ENCODE measurements at places on chromosomes 12 and 14.

- DNase-seq, result no peak
Observed at GRCh38 chr14:79947440-79948054, 263.8 kb downstream of the DIO2 start.

- no peak for DNase-seq
Observed at GRCh38 chr14:105168979-105169507, 467 bp upstream of the JAG2 start.

- no peak for DNase-seq
Observed at GRCh38 chr12:94783343-94783742, 133.0 kb upstream of the TMCC3 start.

DNA sequence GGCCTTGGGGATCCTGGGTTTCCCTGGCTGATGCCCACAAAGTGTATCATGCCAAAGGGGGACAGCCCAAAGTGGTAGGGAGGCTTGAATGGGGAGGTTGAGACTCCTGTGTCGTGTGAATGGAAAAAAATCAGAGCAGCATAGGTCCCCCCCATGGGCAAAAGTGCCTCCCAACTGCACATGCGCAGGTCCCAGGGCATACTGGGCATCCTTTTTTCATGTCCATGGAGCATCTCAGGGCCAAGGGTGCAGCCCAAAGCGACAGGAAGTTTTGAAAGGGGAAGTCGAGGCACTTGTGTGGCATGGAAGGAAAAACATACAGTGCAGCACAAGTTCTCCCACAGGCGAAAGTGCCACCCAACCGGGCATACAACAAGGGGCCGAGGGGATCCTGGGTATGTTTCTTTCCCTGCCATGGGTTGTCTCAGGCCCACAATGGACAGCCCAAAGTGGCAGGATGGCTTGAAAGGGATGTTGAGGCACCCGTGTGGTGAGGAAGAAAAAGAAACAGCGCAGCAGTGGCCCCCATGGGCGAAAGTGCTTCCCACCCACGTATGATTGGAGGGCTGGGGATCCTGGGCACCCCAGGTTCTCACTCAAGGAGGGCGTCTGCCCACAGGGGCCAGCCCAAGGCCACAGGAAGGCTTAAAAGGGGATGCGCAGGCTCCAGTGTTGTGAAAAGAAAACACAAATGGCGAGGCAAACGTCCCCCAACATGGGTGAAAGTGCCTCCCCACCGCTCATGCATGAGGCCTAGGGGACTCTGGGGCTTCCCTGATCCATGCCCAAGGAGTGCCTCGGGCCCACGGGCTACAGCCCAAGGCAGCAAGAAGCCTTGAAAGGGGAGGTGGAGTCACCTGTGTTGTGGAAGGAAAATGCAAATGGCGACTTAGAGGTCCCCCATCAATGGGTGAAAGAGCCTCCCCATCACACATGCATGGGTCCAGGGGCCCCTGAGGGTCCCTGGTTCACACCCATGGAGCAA lies 573.7 kb downstream of the ALG10 start:
- DNase-seq, result no peak

DNA sequence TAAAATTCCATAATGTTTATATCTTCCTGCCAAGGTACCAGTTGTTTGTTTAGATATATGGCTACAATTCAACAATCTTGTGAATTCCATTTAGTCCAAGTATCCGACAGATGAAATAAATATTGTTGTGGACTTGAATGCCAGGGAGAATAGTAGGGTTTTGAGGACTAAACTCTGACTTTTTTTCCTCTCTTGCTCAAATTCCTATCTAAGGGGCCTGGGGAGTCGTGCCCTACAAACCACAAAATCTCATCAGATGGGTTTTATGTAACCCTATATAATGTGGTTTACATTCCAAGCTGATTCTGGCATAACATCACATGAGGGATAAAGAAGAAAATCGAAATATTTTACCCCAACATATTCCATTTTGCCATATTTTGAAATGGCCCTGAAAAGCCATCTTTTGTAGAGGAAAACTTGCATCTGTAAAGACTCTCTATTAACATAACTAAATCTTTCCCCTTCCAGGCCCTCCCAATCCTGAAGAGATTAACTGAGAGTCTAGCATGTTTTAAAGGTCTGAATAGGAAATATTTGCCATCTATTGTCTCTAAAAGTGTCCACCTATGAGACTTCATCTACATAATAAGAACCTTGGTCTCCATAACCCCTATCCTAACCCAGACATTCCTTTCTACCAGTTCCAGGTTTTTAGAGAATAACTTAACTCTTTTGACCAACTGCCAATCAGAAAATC lies 184.7 kb upstream of the KITLG start:
- no peak for DNase-seq

- no peak for DNase-seq
Observed at GRCh38 chr14:64865109-64865508, 14.6 kb downstream of the SPTB start.

- DNase-seq, result no peak
Observed at GRCh38 chr14:43877351-43877960, 629.6 kb downstream of the FSCB start.

DNA sequence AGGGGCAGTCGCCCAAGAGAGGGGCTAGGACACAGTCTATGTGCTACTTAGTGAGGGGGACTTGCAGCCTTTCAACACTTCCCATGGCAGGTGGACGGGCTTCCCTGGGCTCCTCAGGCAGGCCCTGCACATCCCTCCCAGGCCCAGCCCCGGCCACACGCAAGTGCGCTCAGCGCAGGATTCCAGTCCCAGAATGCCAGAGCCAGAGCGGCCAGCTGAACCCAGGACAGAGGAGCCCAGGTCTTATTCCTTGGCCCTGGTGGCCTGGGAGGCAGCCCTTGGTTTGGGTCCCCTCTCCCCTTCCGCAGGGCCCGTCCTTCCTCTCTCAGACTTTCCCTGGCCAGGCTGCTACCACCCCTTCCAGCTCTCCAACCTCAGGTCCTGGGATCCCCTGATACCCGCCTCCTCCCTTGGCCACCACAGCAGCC lies 12.0 kb downstream of the DLK1 start:
- no peak for DNase-seq

GRCh38 chr12:107366322-107366721 lies 273.0 kb upstream of the CRY1 start:
- DNase-seq, result no peak

- DNase-seq, result no peak
Observed at GRCh38 chr12:1510056-1510812, 84.1 kb downstream of the FBXL14 start.

DNA sequence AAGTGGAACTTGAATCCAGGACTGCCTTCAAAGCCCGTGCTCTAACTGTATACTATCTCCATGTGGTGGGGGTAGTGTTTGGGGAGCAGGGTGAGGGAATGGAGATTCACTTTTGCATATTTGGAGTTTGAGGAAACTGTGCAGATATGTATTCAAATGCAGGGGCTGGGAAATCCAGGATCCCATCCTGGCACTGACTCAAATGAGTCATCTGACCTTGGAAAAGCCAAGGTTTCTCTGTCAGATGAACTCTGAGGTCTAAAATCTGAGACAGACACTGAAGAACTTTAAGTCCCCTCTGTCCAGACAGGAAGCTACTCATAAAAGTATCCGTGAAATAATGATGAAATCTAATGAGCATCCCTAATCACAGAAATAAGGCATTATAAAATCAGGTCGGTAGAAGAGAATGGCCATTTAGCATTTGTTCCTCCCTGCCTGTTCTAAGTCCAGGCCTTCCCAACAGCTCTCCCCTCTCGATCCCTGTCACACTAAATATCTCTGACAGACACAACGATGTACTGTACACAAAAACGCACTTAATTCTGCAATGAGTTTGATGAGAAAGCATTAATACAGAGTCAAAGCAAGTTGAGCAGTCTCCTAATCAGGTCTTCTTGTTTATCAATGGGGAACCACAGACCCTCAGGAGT lies 14.4 kb downstream of the NIN start:
- DNase-seq, result no peak

- no peak for DNase-seq
Observed at GRCh38 chr14:104393898-104394381, 185.6 kb upstream of the C14orf180 start.

GRCh38 chr14:101226603-101227425 lies 323.3 kb upstream of the RTL1 start:
- DNase-seq, result no peak

GRCh38 chr12:75642226-75642625 lies 130.8 kb upstream of the KRR1 start:
- no peak for DNase-seq

GRCh38 chr14:51458563-51458955 lies 193.2 kb upstream of the FRMD6 start:
- peak; percentile 9 for DNase-seq

DNA sequence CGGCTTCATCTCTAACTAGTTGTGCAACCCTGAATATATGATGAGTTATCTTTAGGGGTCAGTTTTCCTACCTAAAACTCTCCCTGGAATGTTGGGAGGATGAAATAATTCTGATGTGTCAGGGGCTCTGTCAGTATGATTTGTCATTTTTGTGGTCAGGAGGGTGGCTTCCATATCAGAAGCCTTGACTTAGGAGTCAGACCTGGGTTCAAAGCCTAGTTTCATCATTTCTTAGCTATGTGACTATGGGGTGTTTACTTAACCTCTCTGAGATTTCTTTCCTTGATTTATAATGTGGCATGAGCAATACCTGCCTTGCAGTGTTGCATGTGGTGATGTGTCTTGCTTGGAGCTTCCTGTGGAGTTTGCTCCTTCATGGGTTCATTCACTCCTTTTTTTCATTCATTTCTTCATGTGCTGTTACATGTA lies 146.8 kb downstream of the CHST11 start:
- no peak for DNase-seq

- DNase-seq, result no peak
Observed at GRCh38 chr14:99287269-99287942, 15.4 kb upstream of the BCL11B start.

DNA sequence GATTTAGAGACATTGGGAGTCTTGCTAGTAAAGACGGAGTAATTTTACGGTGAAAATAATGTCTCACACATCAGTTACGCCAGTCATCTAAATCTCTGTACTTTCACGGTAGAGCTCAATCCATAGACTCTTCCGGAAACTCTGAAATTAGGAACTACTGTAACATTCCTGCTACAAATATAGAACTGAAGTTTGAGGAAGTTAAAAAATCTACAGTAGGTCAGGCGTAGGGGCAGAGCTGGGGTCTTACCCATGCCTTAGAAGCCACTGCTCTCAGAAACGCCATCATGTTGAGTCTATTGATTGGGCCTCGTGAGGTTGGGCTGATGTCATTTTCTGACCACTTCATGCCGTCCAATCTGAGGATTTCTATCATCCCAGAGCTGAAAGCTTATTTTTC lies 1029.8 kb upstream of the TMEM132C start:
- DNase-seq, result no peak

- no peak for DNase-seq
Observed at GRCh38 chr12:123997033-123997822, 24.2 kb downstream of the ZNF664 start.

DNA sequence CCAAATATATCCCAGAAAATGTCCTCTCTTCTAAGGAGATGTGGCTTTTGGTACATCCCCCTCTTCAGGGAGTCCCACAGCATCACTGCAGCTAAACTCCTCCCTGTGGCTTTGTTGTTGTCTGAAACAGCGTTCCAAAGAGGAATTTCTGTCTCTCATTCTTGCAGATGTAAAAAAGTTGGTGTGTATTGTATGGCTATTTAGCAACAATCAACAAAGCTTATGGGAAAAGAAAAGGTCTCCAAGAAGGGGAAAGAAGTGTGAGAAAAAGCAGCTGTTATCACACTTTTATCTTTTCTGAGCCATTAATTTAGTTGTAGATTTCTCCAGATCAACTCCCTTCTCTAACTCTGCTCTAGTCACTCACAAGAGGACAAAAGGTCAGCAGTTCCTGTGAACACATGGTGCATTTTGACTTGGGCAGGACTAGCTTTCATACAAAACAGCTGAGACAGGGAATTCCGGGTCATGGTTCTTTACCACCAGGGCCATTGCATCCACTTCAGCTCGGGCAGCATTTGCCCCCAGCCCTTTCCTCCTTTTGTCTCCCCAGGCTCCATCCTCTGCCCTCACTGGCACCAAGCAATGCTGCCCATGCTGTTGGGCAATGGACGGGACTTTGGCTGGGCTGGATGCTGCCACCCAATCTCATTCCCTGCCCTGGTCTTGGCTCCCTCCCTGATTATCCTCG lies 184.7 kb downstream of the TMX1 start:
- no peak for DNase-seq

DNA sequence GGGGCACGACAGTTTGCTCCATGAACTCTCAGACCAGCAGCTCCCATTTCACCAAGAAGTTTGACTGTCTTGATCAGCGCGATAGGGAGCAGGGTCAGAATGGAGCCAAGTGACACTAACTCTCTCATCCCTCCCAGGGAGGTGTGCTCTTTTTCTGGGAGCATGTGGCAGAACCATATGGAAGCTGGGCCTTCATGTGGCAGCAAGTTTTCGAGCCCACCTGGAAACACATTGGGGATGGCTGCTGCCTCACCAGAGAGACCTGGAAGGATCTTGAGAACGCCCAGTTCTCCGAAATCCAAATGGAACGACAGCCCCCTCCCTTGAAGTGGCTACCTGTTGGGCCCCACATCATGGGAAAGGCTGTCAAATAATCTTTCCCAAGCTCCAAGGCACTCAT lies 24.0 kb downstream of the ITGA7 start:
- no peak for DNase-seq

- DNase-seq, result no peak
Observed at GRCh38 chr14:86915406-86915805, 1077.6 kb downstream of the GALC start.

- DNase-seq, result no peak
Observed at GRCh38 chr12:13023811-13024530, 20.2 kb upstream of the FAM234B start.

DNA sequence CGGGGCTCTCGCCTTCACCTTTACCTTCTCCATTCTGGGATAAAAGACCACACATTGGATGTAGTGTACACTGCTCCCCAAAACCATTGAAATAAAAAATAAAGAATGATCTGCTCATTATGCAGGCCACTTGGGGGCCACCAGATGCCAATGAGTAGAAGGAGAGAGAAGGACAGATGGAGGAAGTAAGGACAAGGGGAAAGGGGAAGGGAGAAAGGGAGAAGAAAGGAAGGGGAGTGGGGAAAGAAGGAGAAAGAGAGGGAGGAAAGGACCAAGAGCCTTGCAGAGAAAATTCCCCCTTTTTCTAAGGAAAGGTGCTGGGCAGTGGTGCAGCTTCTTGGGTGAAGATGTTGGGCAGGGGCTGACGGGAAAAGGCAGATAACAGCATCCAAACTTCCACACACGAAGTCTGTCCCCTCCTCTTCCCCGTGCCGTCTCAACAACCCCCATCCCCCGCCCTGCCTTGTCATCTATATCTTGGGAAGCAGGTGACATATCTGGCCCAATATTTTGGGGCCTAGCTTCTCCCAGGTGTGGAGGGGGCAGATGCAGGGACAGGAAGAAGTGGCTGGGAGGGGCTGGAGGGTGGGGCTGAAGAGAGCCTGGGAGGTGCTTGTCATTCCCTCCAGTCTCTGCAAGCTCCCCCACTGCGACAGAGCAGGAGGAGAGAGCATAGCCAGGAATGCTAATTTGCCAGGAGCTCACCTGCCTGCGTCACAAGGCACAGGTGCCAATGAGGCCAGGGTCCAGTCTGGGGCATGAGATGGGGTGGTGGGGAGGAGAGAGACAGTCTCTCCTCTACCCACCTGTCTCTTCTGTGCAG lies 107.5 kb downstream of the SINHCAF start:
- DNase-seq, result no peak
